HepG2 (cell line): ENCODE measurements at places on chromosomes 16 and 17. TPM values are rescaled to one million over a fixed set of nuclear protein-coding genes. Genes with fewer than 3 reads are reported as not detected.

HOXB4 gene
- total RNA-seq, result not detected in 2 replicates

DNA sequence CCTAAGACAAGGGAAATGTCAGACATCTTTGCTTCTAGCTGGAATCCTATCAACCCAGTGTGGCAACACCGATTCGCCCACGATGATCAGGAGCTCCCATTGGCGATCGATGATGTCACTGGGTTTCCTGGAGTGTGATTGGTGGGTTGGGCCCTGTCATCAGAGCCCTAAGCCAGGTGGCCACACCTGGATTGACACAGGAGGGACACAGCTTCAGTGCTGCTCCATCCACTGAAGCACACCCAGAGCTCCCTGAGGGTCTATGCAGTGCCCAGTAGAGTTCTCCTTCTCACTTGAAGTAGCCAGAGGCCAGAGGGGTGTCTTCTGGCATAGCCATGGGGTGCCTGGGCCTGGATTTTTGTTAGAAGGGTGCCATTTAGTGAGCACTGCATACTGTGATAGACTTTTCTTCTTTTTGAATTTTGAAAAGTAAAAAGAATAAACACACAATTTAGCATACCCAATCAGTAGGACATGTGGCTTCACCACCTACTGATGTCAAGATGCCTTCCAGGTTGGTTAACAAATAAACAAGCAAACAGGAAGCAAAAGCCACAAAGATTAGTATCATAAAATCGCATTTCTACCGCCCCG lies 77.6 kb downstream of the CMIP start:
- no peak for DNase-seq

GRCh38 chr17:12256380-12256995 lies 235.8 kb downstream of the MAP2K4 start:
- peak; percentile 35 for DNase-seq

- DNase-seq, result no peak
These were observed 671 bp upstream of the EDC4 start for GRCh38 chr16:67872131-67872630.

HSDL1 gene
- total RNA-seq, result 41.0 and 49.7 TPM in 2 replicates

GRCh38 chr16:76035689-76036088 lies 241.5 kb upstream of the CNTNAP4 start:
- no peak for DNase-seq

GRCh38 chr17:9343516-9343915 lies 232.1 kb downstream of the STX8 start:
- DNase-seq, result no peak

GRCh38 chr17:47265983-47266541 lies 12.4 kb downstream of the ITGB3 start:
- peak; percentile 48 for DNase-seq

- no peak for DNase-seq
These were observed 6.8 kb downstream of the CACNG4 start for GRCh38 chr17:66971264-66971663.

SOST gene
- not detected in 2 replicates for total RNA-seq

- no peak for DNase-seq
These were observed 13.4 kb downstream of the C17orf78 start for GRCh38 chr17:37389160-37389559.
